ENCODE measurements at places on chromosomes 5 and 9.
A peak's percentile ranks its signal among the peaks of the same experiment; 100 is the strongest.

GRCh38 chr5:147565524-147565923 lies 55.7 kb upstream of the DPYSL3 start:
- DNase-seq, result no peak

GRCh38 chr5:112146323-112147226 lies 272.5 kb downstream of the EPB41L4A start:
- peak; percentile 35 for DNase-seq

DNA sequence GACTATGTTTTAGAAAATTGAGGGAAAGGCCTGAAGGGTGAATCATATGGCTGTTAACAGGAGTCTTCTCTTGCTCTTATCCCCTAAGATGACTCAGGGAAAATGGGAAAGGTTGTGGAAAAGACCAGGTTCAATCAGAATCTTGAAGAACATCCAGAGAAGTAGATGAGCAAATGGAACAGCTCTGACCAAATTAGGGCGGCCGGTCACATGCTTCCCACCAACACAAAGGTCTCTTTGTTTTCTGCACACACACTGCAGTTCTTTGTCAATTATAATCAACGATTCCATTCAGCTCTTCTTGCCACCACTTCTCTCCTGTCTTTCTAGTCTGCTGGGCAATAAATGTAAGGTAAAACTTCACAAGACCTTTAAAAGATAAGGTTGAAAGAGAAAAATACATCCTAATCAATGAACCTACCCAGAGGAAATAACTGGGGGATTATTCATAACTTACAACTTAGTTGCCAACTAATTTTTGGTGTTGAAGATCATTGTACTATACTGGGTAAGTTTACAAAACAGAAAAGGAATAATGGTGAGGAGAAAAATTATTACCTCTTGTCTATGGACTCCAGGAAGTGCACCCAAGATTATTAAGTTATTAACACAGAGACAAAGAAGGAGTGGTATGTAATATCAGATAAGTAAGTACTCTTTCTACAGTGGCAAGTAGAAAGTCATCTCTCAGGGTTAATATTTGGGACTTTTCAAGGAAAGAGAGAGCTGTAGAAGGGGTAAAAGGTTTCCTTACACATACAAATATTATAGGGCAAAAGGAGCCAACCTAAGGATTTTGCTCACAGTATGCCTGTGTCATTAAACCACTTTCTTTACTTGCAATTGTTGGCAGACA lies 441.9 kb upstream of the PIK3R1 start:
- DNase-seq, result no peak

DNA sequence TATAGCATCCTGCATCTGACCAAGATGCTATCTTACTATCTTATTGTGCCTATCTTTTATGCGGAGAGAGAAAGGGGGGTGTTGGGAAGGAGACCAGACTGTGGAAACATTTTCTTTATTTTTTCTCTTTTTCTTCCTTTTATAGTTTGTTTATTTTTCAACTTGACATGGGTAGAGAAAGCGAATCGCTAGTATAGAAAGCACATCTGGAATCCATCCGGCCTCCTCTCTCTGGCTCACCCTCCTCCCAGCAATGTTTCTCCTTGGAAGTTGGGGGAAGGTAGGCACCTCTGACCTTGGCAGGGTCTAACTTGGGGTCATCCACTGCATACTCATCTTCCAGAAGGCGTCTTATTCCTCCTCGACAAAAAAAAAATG lies 3.9 kb downstream of the S1PR3 start:
- DNase-seq, result no peak

Measured in T-helper 9 cell (primary cell).